ENCODE measurements at places on chromosomes 2 and 18.

DNA sequence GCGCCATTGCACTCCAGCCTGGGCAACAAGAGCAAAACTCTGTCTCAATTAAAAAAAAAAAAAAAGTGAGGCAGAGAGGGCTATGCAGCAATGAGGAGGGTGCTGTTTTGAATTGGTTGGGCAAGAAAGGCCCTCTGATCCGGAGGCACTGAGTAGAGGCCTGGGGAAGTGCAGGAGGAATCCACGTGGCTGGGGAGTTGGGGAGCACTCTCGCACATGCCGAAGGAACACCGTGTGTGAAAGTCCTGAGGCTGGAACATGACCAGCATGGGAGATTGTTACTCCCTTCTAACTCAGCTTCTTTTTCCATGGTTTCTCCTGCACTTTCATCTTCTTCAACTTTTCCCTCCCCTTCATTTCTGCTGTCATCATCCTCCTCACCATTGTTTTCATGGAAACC lies 347.9 kb upstream of the HS6ST1 start:
- no peak for DNase-seq

- DNase-seq: no peak
Observed at GRCh38 chr2:42928161-42928691, 135.8 kb upstream of the HAAO start.

DNA sequence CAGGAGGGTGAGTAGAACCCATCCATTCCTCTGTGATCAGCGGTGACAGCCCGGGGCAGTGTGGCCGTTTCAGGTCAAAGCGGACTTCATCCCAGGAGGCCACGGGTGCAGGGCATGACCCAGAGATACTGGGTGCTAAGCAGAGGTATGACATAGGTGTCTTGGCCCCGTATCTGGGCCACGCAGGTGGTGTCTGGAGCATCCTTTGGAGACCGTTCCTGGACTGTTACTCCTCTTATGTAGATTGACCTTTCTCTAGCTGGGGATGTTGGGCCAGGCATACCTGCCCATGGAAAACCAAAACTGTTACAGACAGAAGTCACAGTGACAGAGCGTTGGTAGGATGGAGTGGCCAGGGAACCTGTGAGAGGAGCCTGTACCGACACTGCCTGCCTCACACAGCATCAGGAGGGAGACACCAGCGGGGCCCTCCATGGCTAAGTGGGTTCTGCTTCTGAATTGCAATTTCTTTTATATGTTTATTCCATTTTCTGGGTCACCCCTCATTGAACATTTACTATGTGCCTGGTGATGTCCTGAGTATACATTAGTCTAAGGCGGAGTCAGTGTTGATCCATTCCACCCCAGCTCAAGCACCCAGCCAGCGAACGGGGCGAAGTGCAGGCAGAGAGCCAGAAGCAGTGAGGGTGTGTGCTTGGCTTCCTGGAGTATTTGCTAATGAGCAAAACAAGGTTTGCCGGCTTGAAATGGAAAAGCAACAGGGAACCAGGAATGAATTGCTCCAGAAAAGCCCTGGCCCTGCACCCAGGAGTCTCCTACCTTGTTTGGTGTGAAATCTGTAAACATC lies 141.7 kb downstream of the SH3RF3 start:
- DNase-seq: no peak

DNA sequence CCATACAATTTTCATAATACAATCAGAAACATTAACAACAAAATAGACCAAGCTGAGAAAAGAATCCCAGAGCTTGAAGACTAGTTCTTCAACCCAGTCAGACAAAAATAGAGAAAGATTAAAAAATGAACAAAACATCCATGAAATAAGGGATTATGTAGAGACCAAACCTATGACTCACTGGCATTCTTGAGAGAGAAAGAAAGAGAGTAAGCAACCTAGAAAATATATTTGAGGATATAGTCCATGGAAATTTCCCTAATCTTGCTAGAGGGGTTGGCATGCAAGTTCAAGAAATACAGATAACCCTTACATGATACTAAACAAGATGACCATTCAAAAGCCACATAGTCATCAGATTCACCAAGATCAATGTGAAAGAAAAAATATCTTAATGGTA lies 281.7 kb downstream of the CCDC85A start:
- DNase-seq: no peak

DNA sequence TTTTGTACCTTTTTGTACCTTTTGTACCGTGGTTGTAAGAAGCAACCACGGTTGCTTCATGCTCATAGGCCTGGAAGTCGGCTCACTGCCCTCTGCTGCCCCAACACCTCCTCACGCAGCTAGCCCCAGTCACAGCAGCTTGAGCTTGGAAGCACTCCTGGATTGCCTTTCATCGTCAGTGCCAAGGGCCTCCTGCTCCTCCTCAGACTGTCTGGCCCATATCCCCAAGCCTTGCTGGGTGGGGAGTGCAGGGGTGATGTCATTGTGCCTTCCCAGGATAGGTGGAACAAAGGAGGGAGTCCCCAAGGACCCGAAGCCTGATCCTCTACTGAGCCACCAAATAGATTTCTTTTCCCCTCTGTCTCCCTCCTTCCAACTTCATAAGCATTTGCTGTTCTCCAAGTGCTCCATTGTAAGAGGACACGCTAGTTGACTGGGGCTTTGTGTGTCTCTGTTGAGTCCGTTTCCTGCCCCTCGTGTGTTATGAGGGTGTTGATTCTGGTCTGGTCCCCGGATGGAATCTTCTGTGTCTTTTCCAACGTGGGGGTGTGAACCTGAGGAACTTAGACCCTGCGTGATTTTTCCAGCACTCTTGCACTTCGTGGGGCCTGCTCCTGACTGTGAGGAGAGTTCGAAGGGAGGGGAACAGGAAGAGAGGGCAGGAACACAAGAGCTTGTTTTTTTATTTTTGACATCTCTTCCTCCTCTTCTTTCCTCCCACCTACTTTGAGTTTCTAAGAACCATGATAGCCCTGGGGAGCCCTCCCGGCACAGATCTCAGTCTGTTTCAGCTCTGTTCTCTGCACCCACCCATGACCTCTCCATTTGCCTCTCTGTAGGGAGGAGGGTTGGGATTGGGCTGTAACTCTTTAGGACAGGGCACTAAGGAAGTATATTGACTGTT lies 127.2 kb upstream of the EML6 start:
- DNase-seq: no peak

DNA sequence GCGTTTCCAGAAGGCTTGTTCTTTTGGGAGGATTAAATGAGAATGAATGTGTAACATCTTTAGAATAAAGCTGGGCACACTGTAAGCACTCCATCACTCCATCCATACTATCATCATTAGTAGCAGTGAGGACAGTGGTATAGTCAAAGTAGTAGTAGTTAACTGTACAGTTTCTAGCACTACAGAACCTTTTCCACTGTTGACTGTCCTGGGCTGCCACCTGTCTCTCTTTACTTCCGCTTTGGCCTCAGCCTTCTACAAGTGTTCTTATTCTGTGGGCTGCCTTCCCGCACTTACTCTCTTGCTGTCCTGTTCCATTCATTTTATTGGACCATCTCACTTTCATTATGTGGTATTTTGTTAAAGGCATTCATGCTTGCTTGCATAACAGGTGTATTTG lies 3.3 kb downstream of the SLC9A2 start:
- no peak for DNase-seq

- no peak for DNase-seq
Observed at GRCh38 chr2:185278761-185279160, 459.8 kb upstream of the FSIP2 start.
